ENCODE measurements at places on chromosomes 11 and 22. TPM values are rescaled to one million over a fixed set of nuclear protein-coding genes. Genes with fewer than 3 reads are reported as not detected.

DNA sequence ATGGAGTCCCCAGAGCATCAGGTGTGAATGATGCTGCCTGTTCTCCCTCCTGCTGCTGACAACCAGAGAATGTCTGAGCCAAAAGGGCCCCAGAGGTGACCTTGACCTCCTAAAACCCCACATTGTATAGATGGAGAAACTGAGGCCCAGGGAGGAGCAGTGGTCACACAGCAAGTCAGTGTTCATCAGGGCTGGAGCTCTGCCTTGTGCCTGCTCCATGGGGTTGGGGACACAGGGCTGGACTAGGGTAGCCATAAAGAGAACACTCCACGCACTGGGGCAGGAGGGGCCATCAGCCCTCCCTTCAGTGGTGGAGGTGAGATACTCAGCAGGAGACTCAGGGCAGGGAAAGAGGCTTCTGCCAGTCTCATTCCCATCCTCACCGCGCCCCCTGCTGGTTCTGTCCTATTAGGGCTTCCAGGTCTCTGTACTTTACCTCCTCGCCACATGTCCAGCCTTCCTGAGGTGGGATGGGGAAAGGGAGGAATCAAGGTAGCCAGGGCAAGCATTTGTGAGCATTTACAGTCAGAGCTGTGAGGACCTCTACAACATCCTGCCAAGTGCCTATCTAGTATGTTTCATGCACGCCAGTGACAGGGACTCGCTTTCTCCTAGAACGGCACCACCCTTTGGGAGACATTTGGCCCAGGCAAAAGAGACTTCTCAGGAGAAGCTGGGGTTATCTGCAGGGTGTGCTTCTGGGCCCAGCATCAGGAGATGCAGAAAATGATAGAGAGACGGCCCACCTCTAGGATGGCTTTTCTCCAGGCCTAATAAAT lies 43.2 kb downstream of the NEU3 start:
- DNase-seq, result peak; percentile 76

DNA sequence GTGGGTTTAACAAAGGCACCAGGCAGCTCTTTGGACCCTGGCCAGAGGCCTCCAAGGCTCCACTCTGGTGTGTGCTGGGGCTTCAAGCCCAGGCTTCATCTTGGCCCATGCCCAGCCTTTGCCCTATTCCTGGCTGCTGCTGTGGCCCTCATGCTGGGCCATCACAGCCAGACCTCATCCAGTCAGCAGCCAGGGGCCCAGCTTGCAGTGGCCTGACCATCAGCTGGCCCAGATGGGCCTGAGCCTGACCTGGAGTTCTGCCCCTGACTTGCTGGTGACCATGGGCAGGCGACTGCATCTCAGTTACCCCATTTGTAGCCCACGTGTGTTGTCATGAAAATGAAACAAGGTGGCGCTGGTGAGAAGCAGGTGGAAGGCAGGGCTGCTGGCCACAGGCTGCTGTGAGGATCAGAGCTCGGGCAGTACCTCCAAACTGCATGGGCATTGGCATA lies 76.1 kb downstream of the MED15 start:
- DNase-seq, result no peak

DNA sequence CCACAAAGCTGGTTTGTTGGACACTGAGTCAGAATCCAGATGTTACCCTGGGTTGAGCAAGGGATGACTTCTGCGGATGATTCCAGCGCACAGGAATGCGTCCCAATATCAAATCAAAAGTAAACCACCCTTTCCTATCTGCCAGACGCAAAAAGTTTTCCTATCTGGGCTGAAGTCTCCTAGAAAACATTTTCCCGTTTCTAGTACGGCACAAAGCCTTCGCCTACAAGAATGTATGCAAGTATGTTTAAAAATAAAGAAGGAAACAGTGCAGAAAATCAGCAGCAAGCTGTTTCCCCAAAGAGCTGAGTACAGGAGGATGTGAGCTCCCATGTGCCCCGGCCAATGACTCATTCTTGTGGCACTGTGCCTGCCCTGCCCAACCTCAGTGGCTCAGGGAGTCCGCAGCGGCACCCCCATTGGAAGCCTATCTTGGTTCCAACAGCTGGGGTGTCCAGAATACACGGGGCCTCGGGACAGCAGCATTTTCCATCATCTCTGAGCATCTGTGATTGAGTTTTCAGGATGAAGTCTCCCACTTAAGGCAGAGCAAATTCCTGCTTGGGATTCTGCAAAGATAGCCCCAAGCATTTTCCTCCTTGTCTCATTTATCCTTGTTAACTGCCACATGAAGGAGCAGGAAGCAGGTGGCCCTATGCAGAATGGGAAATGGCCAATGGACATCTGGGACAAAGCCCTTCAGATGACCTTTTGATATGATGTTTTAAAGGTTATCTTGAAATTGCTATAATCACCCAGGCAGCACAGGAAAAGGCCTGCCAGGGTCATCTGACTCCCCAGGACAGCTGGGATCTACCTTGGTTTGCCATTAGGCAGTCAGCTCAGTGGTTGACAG lies 17.5 kb downstream of the KCNJ5 start:
- no peak for DNase-seq

- DNase-seq, result no peak
Measured at GRCh38 chr11:73361953-73362776, 14.0 kb upstream of the RELT start.

GRCh38 chr11:40293655-40294348 lies 1165.7 kb downstream of the LRRC4C start:
- no peak for DNase-seq

- DNase-seq, result no peak
Measured at GRCh38 chr22:30221121-30221992, 25.2 kb downstream of the LIF start.

- DNase-seq, result no peak
Measured at GRCh38 chr22:44243761-44244160, 63.0 kb downstream of the PARVG start.

DNA sequence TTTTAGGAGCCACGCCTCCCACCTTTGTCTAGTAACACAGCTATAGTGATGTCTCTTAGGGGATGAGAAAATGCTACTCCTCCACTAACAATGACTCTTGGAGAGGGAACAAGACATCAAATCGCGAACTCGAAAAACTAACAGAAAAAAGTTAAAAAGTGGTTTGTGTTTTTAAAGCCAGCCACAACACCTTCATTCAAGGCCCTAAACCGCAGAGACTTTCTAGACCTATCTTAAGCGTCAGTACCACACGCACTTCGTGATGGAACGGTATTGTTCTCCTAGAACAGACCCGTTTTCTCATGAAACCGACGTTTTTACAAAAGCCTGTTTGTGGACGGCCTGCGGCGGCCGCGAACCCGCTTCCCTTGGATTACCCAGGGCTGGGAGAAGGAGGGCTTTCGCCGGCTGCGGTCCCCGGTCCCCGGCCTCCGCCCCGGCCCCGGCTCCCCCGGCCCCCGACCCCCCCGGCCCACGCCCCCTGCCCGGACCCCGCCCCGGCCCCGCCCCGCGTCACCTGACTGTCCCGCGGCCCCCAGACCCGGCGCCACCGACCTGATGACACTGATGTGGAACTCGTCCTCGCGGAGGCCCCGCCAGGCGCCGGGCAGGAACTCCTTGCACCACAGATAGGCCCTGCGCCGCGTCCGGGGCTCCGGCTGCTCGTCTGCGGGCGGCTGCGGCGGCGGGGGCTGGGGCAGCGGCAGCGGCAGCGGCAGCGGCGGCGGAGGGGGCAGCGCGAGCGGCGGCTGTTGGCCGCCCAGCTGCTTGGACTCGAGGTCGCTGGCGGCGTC lies 718 bp downstream of the CHKA start:
- no peak for DNase-seq

- no peak for DNase-seq
Measured at GRCh38 chr22:37218399-37218770, 6.1 kb upstream of the SSTR3 start.

DNA sequence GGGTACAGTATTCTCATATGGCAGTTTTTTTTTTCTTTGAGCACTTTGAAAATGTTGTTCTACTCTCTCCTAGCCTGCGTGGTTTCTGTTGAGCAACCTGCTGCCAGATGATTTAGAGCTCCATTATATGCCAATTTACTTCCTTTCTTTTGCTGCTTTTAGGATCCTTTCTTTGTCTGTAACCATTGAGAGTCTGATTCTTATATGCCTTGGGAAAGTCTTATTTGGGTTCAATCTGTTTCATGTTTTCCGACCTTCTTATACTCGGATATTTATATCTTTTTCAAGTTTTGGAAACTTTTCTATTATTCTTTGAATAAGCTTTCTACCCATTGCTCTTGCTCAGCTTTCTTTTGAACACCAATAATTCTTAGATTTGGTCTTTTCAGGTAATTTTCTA lies 138.1 kb upstream of the RAG2 start:
- no peak for DNase-seq

DNA sequence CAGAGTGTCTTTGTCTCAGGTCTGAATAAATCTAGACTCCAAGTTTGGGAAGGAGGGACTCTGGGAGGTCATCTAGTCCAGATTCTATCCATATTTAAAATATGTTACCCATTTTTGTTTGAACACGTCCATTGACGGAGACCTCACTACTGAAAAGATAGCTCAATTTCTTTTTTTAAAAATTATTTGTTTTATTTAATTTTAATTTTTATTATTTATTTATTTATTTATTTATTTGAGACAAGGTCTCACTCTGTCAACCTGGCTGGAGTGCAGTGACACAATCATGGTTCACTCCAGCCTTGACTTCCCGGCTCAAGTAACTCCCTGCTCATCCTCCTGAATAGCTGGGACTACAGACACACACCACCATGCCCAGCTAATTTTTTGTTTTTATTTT lies 89.5 kb upstream of the SNX19 start:
- DNase-seq, result no peak

The YPEL1 gene
- total RNA-seq, result 3.4 TPM

- DNase-seq, result no peak
Measured at GRCh38 chr11:13745165-13745564, 76.7 kb downstream of the FAR1 start.

The PTH gene
- total RNA-seq, result not detected

GRCh38 chr11:113683481-113684046 lies 22.5 kb downstream of the TMPRSS5 start:
- DNase-seq, result no peak

- no peak for DNase-seq
Measured at GRCh38 chr22:48105259-48105658, 1342.8 kb downstream of the TBC1D22A start.

- no peak for DNase-seq
Measured at GRCh38 chr22:49589301-49589700, 238.4 kb downstream of the BRD1 start.

GRCh38 chr11:64887757-64888405 lies 9.5 kb upstream of the EHD1 start:
- DNase-seq, result no peak

The TMEM191B gene
- total RNA-seq, result not detected

DNA sequence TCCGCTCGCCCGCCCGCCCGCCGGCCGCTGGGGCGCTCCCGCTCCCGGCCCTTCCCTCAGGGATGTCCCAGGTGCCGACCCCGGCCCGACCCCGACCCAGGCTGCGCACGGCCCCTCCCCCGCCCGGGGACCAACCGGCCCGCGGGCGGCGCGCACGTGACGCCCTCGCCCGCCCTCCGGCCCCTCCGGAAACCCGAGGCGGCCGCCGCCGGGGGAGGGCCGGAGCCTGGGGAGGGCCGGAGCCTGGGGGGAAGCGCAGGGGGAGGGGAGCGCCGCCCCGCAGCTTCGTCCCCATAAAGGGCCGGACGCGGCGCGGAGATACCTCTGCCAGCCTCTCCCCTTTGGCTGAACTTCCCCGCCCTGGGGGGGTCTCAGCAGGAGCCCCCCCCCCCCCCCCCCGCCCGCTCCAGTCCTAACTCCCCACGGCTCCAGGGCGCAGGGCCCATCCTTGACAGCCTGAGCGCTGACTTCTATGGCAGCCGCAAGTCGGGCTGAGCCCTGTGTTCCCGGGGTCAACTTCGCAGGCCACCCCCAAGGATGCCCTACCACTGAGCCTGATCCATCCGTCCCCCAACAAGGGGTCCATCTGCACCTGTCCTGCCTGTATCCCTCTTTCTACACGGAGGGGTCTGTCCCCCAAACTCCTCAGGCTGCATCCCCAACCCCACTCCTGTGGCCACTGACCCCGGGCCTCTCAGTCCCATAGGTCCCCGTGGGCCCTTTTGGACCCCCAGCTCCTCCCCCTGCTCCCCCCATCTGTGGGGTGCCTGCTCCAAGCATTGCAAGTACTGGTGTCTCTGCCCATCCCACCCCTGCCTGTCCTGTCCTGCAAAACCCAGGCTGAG lies at the start of gene MAPK12:
Gene MAPK12 (minus strand): TSS at position 69 of the 845 bp plus-strand sequence. CDS start 174 bp downstream, outside the sequence.
- no peak for DNase-seq

GRCh38 chr11:61446211-61446651 lies 16.3 kb downstream of the SDHAF2 start:
- DNase-seq, result peak; percentile 87

The ABCC8 gene
- total RNA-seq, result 2.2 TPM

DNA sequence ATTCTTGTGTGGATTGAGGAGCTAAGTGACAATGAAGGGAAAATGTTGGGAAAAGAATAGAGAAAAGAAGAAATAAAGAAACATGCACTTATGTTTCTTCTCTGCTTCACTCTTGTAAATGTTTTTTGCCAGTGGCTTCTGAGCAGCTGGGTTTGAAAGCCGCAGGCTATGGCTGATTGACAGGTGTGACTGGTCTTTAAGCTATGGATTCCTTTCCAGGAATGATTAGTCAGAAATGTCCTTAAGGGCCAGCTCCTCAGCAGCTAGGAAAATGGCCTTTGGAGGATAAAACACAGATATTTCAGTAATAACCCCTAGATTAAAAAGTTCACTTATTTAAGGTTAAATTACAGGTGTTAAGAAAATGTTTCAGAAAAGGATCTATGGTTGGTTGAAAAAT lies 6.5 kb upstream of the USP28 start:
- no peak for DNase-seq

DNA sequence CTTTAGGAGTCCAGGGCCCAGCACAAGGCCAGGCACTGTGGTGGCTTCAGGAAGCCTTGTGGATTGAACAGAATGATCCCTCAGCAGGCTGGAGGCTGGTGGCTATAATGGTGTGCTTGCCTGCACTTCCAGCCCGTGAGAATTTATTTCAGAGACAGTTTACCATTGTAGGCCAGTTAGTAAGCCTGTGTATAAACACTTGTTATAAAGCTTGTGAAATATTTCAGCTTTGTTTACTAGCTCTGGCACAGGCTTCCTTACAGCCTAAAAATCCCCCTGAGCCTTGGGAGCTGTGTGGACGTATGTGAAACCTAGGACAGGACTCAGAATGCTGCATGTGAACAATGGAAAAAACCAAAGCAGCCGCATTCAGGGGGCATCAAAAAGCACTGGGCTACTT lies 26.6 kb upstream of the ACER3 start:
- DNase-seq, result no peak

- DNase-seq, result no peak
Measured at GRCh38 chr22:44329179-44329796, 16.5 kb upstream of the SHISAL1 start.

- no peak for DNase-seq
Measured at GRCh38 chr11:121221496-121222200, 70.9 kb upstream of the SC5D start.

The OR52E8 gene
- not detected for total RNA-seq

DNA sequence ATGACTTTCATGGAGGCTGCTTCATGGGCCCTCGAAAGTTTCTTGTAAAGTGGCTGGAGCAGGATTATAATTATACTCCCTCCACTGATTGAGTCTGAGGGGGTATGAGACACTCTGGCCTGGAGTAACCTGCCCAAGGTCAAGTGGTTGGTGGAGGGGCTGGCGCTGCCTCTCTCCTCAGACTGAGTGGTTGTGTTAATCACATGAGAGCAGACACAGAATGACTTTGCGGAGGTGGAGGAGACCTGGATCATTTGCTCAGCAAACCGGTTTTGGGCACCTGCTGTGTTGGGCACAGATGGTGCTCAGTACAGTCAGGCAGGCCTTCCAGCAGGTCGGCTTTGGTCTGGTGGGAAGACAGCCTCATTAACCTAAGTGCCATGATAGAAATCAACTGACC lies 11.8 kb downstream of the BCR start:
- no peak for DNase-seq

GRCh38 chr22:49657275-49657973 lies 170.2 kb downstream of the BRD1 start:
- DNase-seq, result peak; percentile 33

All from omental fat pad (tissue), 4 donors.